ENCODE measurements at places on chromosomes 7 and 10.

DNA sequence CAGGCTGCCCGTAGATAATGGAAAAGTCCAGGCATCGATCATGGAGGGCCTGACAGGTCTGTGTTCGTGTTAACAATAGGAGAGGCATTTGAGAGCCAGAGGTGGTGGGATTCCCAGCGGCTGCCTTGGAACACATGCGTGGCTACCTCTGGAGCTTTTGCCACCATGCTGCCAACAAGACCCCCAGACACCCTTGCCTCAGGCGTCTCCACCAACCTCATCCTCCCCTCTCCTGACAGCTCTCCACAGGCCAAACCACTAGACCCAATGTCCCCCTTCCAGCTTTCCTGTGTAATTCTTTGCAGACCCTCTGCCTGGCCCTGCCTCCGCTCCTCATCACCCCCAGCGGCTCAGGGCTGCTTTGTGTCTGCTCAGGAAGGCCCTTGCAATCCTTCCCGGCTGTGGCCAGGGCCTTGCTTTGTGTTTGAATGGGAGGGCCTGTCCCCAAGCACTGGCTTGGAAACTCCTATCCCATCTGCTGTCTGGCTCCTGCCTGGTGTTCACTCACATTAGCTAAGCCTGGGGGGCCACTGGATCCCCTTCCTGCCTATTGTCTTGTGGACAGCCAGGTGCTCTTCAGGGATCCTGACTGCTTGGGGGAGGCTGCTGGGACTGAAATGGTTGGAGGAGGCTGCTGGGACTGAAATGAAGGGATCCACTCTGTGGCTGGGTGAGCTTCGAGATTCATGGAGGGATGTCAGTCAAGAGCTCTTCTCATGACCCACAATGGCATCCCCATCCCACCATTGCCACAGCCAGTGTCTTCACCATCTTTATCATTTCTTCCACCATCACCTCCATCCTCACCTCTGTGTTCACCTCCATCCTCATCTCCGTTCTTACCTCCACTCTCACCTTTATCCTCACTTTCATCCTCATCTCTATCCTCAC is 60.8 kb upstream of the ELN start:
- no peak for DNase-seq

GRCh38 chr7:92745241-92745640 is 91.1 kb downstream of the CDK6 start:
- DNase-seq, result no peak

GRCh38 chr10:46558392-46559185 is 2.1 kb upstream of the GPRIN2 start:
- DNase-seq, result no peak

- no peak for DNase-seq
These were observed 15.8 kb downstream of the CCNY start for GRCh38 chr10:35352097-35352496.

GRCh38 chr7:84271543-84271942 is 77.0 kb upstream of the SEMA3A start:
- no peak for DNase-seq

DNA sequence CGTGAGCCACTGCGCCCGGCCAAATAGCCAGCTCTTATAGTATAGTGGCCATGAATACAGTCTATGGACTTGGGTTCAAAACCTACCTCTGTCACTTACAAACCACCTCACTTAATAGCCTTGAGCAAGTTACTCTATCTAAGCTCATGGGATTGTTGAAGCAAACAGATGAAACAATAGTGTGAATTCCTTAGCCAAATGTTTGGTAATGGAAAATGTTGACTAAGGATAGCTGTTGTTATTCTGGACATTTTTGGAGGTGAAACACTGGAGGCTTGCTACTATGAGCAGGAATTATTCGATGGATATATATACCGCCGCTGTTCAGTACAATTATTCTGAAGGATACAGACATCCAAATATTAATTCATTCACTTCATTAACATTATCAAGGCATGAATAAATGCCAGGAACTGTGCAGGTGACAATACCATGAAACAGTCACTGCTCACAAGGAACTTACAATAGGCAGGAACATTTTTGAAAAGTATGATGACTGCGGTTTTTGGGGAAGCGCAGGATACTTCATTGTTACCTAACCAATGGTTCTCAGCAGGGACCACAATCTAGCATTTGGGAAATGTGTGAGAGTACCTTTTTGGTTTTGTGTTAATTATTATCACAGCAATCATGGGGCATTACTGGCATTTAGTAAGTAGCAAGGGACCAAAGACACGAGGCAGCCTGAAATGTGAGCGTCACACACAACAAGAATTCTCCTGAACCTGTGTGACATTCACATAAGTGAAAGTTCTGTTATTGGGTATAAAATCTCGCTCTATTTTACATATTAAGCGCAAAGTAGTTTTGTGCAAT is 55.7 kb downstream of the CUBN start:
- DNase-seq, result peak; percentile 11

DNA sequence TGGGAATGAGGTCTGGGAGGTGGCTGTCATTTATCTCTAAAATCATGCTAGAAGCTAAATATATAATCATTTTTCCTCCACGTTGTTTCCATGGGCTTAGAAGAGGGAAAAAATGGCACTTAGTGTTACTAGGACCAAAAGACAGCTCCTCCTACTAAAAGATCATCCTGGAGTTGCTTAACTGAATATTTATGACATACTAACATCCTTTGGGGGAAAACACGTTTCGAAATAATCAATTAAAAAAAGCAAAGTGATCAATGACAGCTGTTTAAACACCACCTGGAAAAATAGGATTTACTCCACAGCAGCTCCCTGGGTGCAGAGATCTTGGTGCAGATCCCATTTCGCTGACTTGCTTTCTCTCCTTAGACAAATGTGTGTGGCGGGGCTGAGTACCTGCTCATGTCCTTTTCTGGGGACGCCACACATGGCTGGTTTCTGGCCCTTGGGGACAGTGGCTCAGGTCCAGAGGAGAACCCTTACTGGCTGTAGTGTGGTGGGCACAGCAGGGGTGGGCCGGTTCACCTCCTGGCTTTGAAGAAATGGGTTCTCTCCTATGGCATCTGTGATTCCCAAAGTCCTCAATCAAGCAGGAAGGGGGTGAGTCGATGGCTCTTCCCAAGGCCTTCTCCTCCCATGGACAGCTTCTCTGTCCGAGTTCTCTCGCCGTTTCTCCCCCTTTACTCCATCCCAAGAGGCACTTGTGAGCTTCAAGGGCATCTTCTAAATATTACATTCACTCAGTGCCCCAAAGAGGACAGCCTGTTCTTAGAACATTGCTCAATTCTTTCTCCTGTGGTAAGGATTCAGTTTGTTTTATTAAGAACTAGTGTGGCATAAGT is 156.4 kb upstream of the KLF14 start:
- peak; percentile 63 for DNase-seq

DNA sequence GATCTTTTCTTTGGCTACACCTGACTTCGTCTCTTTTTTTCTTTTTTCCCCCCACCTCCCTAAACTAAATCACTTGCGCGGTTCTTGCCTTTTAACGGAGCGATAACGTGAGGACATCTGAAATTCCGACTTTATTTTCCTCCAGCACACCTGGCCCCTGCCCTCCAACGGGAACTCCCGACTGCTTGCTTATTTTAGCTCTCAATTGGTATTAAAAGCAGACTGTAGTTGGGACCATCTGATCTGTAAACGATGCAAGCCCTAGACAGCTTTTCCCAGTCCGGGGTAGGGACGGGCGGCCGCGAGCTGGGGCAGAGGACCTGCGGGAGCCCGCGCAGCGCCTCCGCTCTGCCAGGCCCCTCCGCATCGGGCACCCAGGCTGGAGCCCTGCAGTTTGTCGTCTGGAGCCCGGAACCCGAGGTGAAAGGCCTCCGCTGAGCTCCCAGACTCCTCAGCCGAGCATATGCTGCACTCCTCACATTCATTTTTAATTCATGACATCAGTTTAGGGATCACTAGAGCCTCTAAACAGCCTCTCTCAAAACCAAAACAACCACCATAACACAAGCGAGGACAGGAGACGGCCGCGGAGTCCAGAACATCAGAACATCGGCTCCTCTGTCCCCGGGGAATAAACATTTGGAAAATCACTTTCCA is 10.0 kb upstream of the EMX2 start:
- DNase-seq, result no peak

Measured in EH (cell line).